ENCODE measurements at places on chromosomes 7 and 10. TPM values are rescaled to one million over a fixed set of nuclear protein-coding genes. Genes with fewer than 3 reads are reported as not detected.

The TRIM50 gene
- not detected for total RNA-seq

The SYT15 gene
- 0.79 TPM for total RNA-seq

The ADO gene
- 22.1 TPM for total RNA-seq

The UNCX gene
- total RNA-seq, result not detected

The MSMB gene
- not detected for total RNA-seq

The HIPK2 gene
- total RNA-seq, result 93.9 TPM

The DENND2A gene
- not detected for total RNA-seq

The BTBD16 gene
- not detected for total RNA-seq

The RPEL1 gene
- not detected for total RNA-seq

The SEC61G gene
- total RNA-seq, result 246 TPM

The INA gene
- total RNA-seq, result not detected

The SCART1 gene
- 1.3 TPM for total RNA-seq

The SFTPA1 gene
- not detected for total RNA-seq
